ENCODE measurements at places on chromosomes 3 and 15. TPM values are rescaled to one million over a fixed set of nuclear protein-coding genes. Genes with fewer than 3 reads are reported as not detected.

The GOLGA6L25 gene
- total RNA-seq: not detected

The ZNF662 gene
- 0.40 TPM for total RNA-seq

DNA sequence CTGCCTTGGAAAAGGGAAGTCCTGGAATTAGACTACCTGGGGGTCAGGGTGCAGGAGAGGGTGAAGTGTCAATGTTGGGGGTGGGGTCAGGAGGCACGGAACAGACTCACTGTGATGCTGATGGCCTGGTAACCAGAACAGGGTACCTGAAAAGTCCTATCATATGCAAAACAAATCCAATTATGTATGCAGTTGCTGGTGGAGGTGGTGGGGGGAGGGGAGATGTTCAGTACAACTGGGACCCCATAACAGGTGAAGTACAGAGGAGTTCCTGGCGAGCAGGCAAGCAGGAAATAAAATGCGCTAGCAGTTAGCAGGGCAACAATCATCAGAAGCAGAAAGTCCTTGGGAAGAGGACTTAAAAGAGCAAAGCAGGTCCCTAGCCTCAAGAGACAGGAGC lies 4.2 kb upstream of the KATNBL1 start:
- no peak for DNase-seq

DNA sequence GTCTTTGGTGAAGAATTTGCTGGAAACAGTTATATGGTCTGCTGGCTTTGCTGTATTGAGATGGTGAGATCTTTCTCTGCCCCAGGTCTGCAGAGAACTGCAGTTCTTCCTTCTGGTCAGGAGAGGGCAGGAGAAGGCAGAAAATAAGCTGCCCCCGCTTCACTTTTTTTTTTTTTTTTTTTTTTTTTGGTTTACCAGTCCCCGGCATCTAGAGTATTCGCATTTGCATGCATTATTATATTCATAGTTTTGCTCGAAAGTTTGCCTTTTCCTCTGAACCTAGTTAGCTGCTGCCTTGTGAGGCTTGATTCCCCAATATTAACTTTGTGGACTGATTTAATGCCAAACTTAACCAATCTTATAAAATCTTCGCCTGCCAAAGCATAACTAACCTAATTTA lies 10.6 kb upstream of the PARL start:
- DNase-seq: no peak

- DNase-seq: no peak
These were observed 29.3 kb downstream of the MTMR10 start for GRCh38 chr15:30962079-30962478.

DNA sequence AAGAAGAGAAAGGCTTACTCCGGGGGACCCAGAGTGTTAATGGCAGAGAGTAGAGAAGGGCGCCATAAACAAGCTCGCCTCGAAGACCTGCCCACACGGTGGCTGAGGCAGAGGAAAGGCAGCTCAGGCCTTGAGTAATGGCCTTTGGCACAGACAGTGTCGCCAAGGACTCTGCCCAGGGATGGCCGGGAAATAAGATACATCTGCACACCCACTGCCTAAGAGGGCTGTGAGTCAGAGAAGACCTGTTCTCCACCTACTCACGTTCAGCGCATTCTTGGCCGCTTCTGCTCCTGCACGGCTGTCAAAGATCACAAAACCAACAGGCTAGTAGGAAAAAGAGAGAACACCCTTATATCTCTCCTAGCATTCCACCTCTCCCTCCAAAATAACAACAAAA lies 26.2 kb downstream of the RBPMS2 start:
- no peak for DNase-seq

DNA sequence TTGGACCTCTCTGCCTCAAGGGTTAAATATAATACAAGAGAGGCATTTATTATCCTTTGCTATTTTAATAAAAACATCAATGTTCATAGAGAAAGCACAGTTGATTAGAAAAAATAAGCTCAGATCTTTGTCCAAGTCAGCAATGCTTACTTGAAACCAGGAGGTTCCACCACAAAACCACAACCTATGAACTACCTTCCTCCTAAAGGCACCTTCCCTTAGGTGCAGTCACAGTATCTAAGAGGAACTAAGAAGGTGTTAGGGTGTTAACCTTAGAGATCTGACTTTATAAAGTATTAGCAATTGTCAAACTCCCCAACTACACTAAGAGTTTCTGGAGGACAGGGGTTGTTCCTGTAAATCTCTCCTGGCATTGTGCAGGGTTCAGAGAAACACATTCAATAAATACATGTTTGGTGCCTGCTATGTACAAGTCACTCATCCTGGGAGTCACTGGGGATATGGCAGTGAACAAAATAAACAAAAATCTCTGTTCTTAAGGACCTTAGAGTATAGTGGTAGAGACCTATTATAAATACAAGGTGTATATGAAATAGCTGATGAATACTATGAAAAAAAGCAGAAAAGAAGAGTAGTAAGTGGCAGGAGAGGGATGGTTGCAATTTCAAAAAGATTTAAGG lies 208.6 kb downstream of the NFKBIZ start:
- DNase-seq: no peak
